Astrocyte (in vitro differentiated cells and primary cell): ENCODE measurements at places on chromosomes 16 and 17. TPM values are rescaled to one million over a fixed set of nuclear protein-coding genes. Genes with fewer than 3 reads are reported as not detected.

DNA sequence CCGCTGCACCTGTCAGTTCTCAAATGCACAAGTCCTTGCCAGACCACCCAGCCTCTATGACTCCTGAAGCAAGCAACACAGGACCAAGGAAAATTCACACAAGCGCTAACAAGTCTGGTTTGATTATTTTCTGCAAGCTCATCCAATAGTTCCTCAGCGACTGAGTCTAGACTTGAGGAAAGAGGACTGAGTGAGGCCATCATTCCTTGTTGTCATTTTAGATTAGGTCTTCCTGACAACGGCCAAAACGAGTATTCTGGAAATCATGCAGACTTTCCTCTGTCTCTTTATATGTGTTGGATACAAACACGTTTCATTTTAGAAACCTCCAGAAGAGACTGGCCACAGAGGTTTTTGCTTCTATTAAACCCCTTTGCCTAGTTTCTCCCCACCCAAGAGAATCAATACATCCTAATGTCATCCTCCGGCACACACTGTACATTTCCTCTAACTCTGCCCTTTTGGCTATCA, 561 bp downstream of the CCDC47 start:
- H3K36me3 ChIP-seq: peaks cover 12% of the 10 kb centered on the region
- peak overlapping the region; percentile 92 for H3K4me3 ChIP-seq
- H3K4me1 ChIP-seq: peaks cover 11% of the 10 kb centered on the region

GRCh38 chr16:84815462-84815861, 4.3 kb upstream of the CRISPLD2 start:
- H3K27me3 ChIP-seq: peaks cover 5% of the 10 kb centered on the region
- no peak overlapping the region for H3K4me3 ChIP-seq
- H3K36me3 ChIP-seq: no peaks in the 10 kb centered on the region
- H3K27ac ChIP-seq: no peak overlapping the region
- H3K4me1 ChIP-seq: peaks cover 12% of the 10 kb centered on the region
- DNase-seq: no peak

DNA sequence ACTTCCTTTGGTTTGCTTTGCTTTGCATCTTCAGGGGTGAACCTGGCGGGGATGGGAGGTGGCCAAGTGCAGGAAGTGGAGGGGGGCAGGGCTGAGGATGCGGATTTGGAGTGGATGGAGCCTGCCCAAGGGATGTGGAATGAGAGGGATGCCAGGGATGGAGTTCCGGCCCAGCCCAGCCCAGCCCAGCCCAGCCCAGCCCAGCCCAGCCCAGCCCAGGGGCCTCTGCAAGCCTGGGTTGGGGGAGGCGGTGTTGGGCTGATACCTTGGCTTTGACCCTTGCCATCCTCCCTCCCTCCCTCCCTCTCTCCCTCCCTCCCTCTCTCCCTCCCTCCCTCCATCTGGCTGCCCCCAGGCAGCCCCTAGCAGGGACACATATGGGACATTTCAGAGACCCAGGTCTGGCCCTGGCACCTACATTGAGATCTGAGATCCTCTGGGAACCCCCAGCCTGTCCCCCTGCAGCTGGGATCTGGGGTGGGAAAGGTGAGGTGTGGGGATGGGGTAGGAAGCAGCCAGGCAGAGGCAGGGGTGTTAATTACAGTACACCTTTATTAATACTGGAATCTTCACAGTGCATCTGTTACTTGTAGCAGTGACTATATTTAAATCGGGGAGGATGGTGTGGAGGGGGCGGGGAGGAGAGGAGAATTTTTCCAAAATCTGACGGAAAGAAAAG, 14.5 kb downstream of the IL34 start:
- no peak overlapping the region for H3K4me3 ChIP-seq
- H3K27ac ChIP-seq: no peak overlapping the region
- peaks cover 4% of the 10 kb centered on the region for H3K4me1 ChIP-seq
- H3K36me3 ChIP-seq: no peaks in the 10 kb centered on the region
- DNase-seq: no peak

GRCh38 chr17:48478224-48479013, 48.4 kb upstream of the SKAP1 start:
- no peaks in the 10 kb centered on the region for H3K36me3 ChIP-seq
- H3K27me3 ChIP-seq: no peaks in the 10 kb centered on the region
- peaks cover 18% of the 10 kb centered on the region for H3K4me1 ChIP-seq
- H3K4me3 ChIP-seq: no peak overlapping the region
- DNase-seq: no peak

The CHP2 gene
- not detected in 2 replicates for total RNA-seq

The SULT1A4 gene
- total RNA-seq: 1.2 and 1.9 TPM in 2 replicates

DNA sequence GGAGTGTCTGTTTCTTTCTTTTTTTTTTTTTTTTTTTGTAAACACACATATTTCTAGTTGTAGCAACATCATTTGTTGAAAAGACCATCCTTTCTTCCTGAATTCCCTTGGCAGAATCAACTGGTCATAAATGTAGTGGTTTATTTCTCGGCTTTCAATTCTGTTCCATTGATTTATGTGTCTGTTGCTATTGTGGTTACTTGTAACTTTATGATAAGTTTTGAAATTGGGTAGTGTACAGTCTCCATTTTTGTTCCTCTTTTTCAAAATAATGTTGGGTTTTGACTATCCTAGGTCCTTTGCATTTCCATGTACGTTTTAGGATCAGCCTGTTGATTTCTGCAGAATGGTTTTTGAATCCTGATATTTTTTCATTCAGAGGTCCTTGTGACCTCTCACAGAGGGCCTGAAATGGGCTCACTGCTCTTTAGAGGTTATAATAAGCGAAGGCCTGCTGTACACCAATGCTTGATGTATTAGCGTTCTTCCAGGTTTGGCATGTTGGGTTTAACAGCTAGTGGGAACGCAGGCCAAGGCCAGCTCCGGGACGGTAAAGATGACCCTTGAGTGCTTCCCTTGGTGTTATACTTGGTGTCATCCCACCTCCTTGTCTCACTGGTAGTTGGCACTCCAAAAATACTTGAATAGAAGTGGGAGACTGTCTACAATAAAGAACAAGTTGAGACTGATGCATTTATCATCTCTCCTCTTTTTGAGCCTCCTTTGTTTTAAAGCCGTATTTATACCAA, 43.8 kb downstream of the ZNRF1 start:
- H3K4me1 ChIP-seq: peaks cover 6% of the 10 kb centered on the region
- no peak overlapping the region for H3K4me3 ChIP-seq
- no peaks in the 10 kb centered on the region for H3K36me3 ChIP-seq
- no peak overlapping the region for H3K27ac ChIP-seq
- no peaks in the 10 kb centered on the region for H3K27me3 ChIP-seq

DNA sequence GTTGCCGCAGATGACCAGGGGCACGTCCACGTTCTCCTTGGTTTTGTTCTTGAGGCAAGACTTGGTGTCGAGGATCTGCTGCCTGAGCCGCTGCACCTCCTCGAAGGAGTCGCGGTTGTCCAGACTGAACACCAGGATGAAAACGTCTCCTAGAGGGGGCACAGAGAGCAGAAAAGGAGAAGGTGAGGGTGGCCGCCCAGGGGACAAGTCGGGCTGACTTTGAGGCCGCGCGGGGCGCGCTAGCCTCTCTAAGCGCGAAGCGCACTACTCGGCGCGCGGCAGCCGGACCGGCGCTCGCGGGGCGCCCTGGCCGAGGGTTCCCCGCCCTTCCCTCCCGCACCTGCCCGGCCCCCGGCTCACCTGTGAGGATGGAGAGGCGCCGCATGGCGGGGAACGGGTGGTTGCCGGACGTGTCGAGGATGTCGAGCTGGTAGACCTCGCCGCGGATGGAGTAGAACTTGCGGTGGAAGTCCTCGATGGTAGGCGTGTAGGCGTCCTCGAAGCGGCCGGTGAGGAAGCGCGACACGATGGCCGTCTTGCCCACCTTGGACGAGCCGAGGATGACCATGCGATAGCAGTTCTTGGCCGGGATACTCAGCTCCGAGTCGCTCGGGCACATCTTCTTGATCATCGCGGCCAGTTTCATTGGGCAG, 533 bp downstream of the RASD1 start:
- H3K4me1 ChIP-seq: peaks cover 19% of the 10 kb centered on the region
- peaks cover under 1% of the 10 kb centered on the region for H3K36me3 ChIP-seq
- peak; percentile 12 for DNase-seq
- no peak overlapping the region for H3K27ac ChIP-seq
- H3K4me3 ChIP-seq: peak overlapping the region; percentile 68
- H3K27me3 ChIP-seq: peaks cover 5% of the 10 kb centered on the region

The MGAT5B gene
- total RNA-seq: 5.1 and 6.3 TPM in 2 replicates

DNA sequence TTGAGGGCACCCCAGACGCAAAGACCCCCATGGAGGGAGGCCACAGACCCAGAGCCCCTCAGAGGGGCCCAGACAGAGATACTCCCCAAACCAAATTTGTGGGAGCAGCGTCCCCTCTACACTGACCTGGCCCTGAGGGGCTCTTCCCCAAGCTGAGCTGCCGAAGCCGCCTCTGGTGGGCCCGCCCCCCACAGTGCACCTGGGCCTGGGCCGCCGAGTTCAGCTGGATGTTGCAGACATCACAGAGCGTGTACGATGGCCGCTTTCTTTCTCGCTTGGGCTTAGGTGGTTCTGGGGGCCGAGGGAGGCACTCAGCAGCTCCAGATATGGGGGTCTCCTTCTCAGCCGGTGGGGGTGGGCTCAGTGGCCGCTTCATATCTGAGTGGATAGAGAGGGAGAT, 12.3 kb upstream of the C17orf113 start:
- no peaks in the 10 kb centered on the region for H3K36me3 ChIP-seq
- H3K27me3 ChIP-seq: peaks cover 2% of the 10 kb centered on the region
- H3K4me3 ChIP-seq: no peak overlapping the region
- no peak for DNase-seq
- no peak overlapping the region for H3K27ac ChIP-seq
- H3K4me1 ChIP-seq: no peaks in the 10 kb centered on the region

GRCh38 chr16:7330709-7331108, 1.9 kb upstream of the RBFOX1 start:
- no peaks in the 10 kb centered on the region for H3K36me3 ChIP-seq
- no peak overlapping the region for H3K4me3 ChIP-seq
- no peaks in the 10 kb centered on the region for H3K4me1 ChIP-seq
- H3K27ac ChIP-seq: no peak overlapping the region

DNA sequence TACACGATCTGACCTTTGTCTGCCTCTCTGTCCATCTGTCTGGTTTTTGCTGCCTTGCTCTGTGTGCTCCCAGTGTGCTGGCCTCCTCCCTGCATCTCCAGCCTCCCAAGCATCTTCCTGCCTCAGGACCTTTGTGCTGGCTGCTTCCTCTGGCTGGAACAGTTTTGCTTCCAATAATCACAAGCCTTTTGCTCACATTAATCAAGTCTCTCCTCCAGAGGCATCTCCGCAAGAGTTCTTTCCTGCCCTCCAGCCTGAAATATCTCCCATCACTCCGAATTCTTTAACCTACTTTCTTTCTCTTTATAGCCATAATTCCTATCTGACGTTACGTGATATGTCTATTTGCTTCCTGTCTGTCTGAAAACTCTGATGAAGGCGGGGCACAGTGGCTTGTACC, 267.1 kb downstream of the ABCC12 start:
- H3K27me3 ChIP-seq: no peaks in the 10 kb centered on the region
- H3K4me1 ChIP-seq: peaks cover 14% of the 10 kb centered on the region
- no peak for DNase-seq

The TSPAN10 gene
- total RNA-seq: 2.7 and 3.2 TPM in 2 replicates

GRCh38 chr16:85199069-85199725, 86.9 kb upstream of the CIBAR2 start:
- no peak for DNase-seq
- no peaks in the 10 kb centered on the region for H3K27me3 ChIP-seq
- H3K36me3 ChIP-seq: no peaks in the 10 kb centered on the region
- no peak overlapping the region for H3K4me3 ChIP-seq
- no peak overlapping the region for H3K27ac ChIP-seq

The WDR90 gene
- total RNA-seq: 16.1 and 21.2 TPM in 2 replicates

The COX11 gene
- 36.4 TPM in 2 replicates for total RNA-seq

GRCh38 chr17:41065829-41066624, at the start of gene KRTAP2-4:
Gene KRTAP2-4 (minus strand): TSS chr17:41065879. CDS start chr17:41065845, 34 bp downstream.
- H3K36me3 ChIP-seq: no peaks in the 10 kb centered on the region
- no peaks in the 10 kb centered on the region for H3K27me3 ChIP-seq
- peak within 1 kb of the TSS; percentile 86 for H3K27ac ChIP-seq
- peaks cover 37% of the 10 kb centered on the region for H3K4me1 ChIP-seq

The RAMP2 gene
- total RNA-seq: 6.1 and 6.8 TPM in 2 replicates

- H3K27me3 ChIP-seq: no peaks in the 10 kb centered on the region
- H3K36me3 ChIP-seq: no peaks in the 10 kb centered on the region
- no peak for DNase-seq
- no peak overlapping the region for H3K27ac ChIP-seq
- no peaks in the 10 kb centered on the region for H3K4me1 ChIP-seq
- no peak overlapping the region for H3K4me3 ChIP-seq
These were observed 101.9 kb downstream of the PCTP start for GRCh38 chr17:55852734-55853133.

The TERF2IP gene
- total RNA-seq: 57.4 and 65.7 TPM in 2 replicates

DNA sequence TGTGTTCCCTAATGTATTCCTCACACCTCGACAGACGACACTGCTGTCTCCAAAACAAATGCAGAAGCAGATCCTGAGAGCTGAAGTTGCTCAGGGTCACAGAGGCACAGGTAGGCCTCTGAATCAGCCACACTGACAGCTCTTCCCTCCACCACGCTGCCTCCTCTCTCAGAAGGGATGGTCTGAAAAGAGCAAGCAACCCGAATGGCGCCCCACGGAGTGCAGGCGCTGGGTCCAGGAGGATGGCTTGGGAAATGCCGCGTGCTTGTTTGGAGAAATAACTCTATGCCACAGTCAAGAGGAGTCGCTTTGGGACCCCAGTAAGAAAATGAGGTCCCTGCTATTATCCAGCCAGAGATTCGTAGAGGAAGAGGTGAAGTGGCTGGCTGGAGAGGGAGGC, 15.9 kb downstream of the CYB561 start:
- no peaks in the 10 kb centered on the region for H3K36me3 ChIP-seq
- H3K27me3 ChIP-seq: no peaks in the 10 kb centered on the region
- H3K4me1 ChIP-seq: peaks cover 30% of the 10 kb centered on the region
- no peak overlapping the region for H3K4me3 ChIP-seq

GRCh38 chr16:73405851-73406250, 357.9 kb upstream of the ZFHX3 start:
- H3K27me3 ChIP-seq: peaks cover 3% of the 10 kb centered on the region
- H3K4me1 ChIP-seq: no peaks in the 10 kb centered on the region
- H3K4me3 ChIP-seq: no peak overlapping the region
- no peak for DNase-seq
- no peaks in the 10 kb centered on the region for H3K36me3 ChIP-seq

The ITGB3 gene
- 44.0 and 59.2 TPM in 2 replicates for total RNA-seq

The C16orf96 gene
- 0.20 and 0.38 TPM in 2 replicates for total RNA-seq

GRCh38 chr16:54284931-54285413, 1.6 kb downstream of the IRX3 start:
- no peaks in the 10 kb centered on the region for H3K36me3 ChIP-seq
- no peak for DNase-seq
- H3K27me3 ChIP-seq: peaks cover 34% of the 10 kb centered on the region
- H3K4me3 ChIP-seq: peak overlapping the region; percentile 80
- H3K27ac ChIP-seq: peak overlapping the region; percentile 71
- H3K4me1 ChIP-seq: peaks cover 8% of the 10 kb centered on the region

The GAST gene
- not detected in 2 replicates for total RNA-seq

DNA sequence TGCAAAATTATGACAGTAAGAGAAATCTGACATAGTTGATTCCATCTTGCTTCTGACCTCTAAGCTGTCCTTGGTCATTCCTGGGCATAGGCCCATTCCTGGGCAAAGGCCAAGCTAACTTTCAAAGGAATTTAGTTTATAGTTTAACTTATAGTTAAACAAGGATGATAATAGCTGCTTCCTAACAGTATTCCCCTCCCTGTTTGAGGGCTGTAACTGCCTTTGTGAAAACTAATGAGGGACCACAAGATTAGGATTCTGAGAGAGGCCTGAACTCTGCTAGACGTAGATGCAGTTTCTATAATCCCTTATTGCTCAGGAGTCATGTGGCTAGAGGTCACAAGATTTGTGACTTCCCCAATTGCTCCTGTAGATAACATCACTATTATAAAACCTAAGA, 80.2 kb upstream of the ASIC2 start:
- no peak overlapping the region for H3K4me3 ChIP-seq
- H3K4me1 ChIP-seq: no peaks in the 10 kb centered on the region
- DNase-seq: no peak
- H3K27ac ChIP-seq: no peak overlapping the region
- no peaks in the 10 kb centered on the region for H3K27me3 ChIP-seq
